Activated T-helper 2 cell treated with anti-CD3 and anti-CD28 coated beads, Interferon-gamma antibody, Interleukin-2, Interleukin-4, amounts not matched to agents 10 μg/mL and 5 μg/mL and 100 μg/mL, durations not matched to agents 14 hours and 24 hours and 36 hours (primary cell): ENCODE measurements at places on chromosomes 4 and X.

GRCh38 chrX:21735038-21735767 lies 22.7 kb downstream of the SMPX start:
- no peak for DNase-seq
- H3K27me3 ChIP-seq = peaks cover 2% of the 10 kb centered on the region
- H3K4me3 ChIP-seq = no peak overlapping the region
- H3K36me3 ChIP-seq = no peaks in the 10 kb centered on the region
- H3K27ac ChIP-seq = no peak overlapping the region
- H3K4me1 ChIP-seq = no peaks in the 10 kb centered on the region

DNA sequence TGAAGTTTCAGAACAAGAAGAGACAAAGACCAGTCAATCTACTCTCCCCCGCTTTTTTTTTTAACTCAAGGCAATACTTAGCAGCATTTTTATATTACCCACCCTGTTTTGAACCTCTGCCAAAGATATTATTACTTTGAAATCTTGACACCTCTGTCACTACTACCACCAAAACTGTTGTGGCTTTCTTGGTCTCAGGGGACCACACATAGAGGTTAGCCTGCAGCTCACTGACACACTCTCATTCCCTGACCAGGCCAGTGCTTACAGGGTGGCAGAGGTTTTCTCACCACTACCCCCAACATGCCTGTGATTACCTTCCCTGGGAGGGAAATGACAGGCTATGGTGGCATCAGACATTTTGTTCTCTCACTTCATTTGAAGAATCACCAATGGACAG lies 137.4 kb upstream of the STIM2 start:
- no peak for DNase-seq
- no peak overlapping the region for H3K4me3 ChIP-seq
- no peaks in the 10 kb centered on the region for H3K4me1 ChIP-seq
- H3K27me3 ChIP-seq = no peaks in the 10 kb centered on the region
- H3K36me3 ChIP-seq = no peaks in the 10 kb centered on the region

- DNase-seq = no peak
- H3K4me3 ChIP-seq = no peak overlapping the region
- peaks cover 25% of the 10 kb centered on the region for H3K4me1 ChIP-seq
- H3K27ac ChIP-seq = peak overlapping the region; percentile 22
- no peaks in the 10 kb centered on the region for H3K27me3 ChIP-seq
These were observed 178.3 kb downstream of the AFAP1 start for GRCh38 chr4:7761312-7761711.

DNA sequence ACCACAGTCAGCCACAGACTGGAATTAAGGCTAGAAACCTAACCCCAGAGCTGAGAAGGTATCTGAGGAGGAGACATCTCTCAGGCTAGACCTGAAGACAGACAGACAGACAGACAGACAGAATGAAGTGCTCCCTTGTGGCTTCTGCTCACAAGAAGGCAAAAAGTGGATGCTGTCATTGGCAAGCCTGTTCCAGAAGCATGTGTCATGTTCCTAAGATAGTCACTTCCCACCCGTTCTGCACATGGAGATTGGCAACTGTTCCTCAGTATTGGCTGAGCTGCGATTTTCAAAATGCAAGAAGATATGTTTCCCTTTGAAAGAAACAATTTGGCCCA lies 166.4 kb downstream of the NSUN7 start:
- peaks cover 32% of the 10 kb centered on the region for H3K4me1 ChIP-seq
- H3K27ac ChIP-seq = peak overlapping the region; percentile 83
- no peaks in the 10 kb centered on the region for H3K36me3 ChIP-seq
- H3K27me3 ChIP-seq = no peaks in the 10 kb centered on the region
- no peak overlapping the region for H3K4me3 ChIP-seq
- DNase-seq = no peak

DNA sequence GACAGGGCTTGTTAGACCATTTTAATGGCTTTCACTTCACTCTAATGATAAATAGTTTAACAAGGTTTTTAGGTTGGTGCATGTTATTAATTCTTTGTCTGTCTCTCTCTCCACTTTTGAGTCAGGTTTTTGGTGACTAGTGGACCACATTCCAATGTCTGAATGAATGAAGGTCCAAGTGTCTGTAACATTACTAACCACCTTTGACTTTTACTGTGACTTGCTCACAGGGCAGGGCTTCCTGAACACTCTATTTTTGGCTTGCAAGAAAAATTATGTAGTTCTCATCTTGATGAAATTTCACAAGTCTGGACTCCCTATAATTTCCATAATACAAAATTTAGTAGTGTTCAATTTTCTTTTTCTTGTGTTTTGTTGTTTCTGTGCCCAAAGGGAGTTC lies 78.9 kb upstream of the BMPR1B start:
- H3K4me1 ChIP-seq = no peaks in the 10 kb centered on the region
- H3K36me3 ChIP-seq = no peaks in the 10 kb centered on the region
- DNase-seq = no peak
- no peak overlapping the region for H3K27ac ChIP-seq
- H3K4me3 ChIP-seq = no peak overlapping the region
